ENCODE measurements at places on chromosomes 4 and X.

GRCh38 chrX:21375708-21376009 is 1.4 kb downstream of the CNKSR2 start:
- DNase-seq: no peak

GRCh38 chr4:90444904-90445303 is 317.7 kb downstream of the CCSER1 start:
- DNase-seq: no peak

- no peak for DNase-seq
These were observed 14.3 kb upstream of the TDO2 start for GRCh38 chr4:155889031-155889793.

GRCh38 chr4:183541752-183542040 is 36.8 kb downstream of the ING2 start:
- no peak for DNase-seq

DNA sequence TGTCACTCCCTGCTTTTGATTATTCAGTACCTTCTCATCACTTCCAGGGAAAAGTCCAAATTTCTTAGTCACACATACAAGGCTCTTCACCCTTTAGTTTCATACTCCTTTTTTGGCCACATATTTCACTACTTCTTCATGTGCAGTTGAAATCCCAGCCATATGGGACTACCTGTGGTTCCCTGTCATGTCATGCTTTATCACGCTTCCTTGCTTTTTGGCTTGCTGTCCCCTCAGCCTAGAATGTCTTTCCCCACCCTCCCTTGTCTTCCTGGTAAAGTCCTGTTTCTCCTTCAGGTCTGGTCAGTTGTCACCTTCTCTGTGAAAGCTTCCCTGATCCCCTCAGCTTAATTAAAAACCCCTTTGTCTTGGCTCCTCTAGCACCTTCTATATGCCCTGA is 163.8 kb downstream of the AFF2 start:
- no peak for DNase-seq

DNA sequence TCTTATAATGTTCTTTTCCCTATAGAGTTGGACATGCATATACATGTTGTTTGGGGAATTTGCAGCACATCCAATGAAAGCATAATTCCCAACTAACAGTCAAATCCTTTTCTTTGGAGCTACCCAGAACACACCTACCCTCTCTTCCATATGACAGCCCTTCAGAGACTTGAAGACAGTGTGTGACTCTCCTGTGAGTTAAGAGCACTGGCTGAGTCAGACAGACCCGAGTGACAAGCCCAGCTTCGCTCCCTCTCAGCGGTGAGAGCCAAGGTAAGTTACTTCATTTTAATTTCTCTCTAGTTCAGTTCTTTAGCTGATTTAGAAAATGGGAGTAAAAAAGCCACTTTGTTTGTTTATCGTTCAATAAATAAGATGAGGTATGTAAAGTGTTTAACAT is 86.3 kb downstream of the RTL9 start:
- no peak for DNase-seq

GRCh38 chrX:7201496-7201895 is 53.5 kb upstream of the PUDP start:
- no peak for DNase-seq

GRCh38 chr4:24781999-24782745 is 13.2 kb upstream of the SOD3 start:
- no peak for DNase-seq

DNA sequence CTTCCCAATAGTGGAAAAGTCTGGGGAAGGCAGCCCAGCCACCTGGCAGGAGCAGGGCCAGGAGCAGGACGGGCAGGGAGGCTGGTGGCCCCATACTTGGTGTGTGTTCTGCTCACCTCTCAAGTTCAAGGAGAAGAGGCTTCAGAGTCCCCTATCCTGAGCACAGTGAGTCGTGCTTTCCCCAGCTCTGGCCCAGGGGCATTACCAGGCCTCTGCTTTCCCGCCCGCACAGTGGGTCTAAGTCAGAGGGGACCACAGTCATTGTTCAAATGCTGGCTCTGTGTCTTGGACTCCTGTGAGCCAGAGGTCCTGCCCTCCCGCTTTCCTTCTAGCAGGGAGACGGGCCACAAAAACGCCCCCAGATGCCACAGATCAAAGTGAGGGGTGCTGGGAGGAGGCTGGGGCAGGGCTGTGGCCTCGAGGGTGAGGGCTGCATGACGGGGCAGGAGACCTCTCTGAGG is 27.6 kb downstream of the HTRA3 start:
- no peak for DNase-seq

GRCh38 chr4:128583753-128584712 is 225.5 kb upstream of the JADE1 start:
- no peak for DNase-seq

DNA sequence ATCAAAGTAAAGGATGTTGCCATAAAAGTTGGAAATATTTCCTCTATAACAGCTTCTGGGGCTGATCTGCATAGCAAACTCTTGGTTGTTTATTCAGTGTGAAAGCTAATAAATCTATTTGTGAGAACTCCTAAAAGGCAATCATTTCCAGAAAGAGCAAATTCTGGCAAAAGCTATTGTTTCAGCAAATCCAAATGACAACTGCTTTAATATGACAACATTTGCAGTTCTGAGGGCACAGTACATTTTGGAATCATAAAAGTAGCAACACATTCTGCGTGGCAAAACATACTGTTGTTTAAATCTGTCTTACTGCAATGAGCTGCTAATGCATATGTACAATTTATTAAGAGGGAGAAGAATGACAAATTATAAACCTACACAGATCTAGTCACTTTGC is 818.1 kb downstream of the FSTL5 start:
- DNase-seq: no peak
